ENCODE measurements at places on chromosomes 3 and 15.

DNA sequence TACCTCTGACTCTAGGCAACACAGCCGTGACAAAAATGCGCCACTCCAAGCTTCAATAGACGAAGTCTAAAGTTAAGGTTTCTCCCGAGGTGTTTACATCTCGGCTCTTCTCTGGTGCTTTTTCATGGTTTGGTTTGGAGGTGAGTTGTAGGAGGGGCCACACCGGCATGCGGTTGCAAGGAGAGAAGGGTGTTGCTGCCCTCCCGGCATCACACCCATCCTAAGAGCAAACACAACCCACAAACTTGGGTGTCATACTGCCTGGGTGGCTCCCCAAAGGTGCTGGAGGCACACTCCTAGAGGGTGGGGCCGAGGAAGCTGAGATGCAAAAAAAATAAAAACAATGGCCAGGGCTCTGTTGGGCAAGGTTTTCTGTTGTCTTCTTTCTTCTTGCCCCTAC, 225.2 kb upstream of the ICE2 start:
- DNase-seq = no peak

- DNase-seq = no peak
Measured at GRCh38 chr3:107680698-107681097, 157.9 kb downstream of the BBX start.

GRCh38 chr3:127698691-127699415, 26.1 kb downstream of the ABTB1 start:
- no peak for DNase-seq

GRCh38 chr15:58081456-58081855, 15.9 kb upstream of the ALDH1A2 start:
- DNase-seq = no peak

- DNase-seq = no peak
Measured at GRCh38 chr15:82602195-82602594, 45.0 kb downstream of the CPEB1 start.

DNA sequence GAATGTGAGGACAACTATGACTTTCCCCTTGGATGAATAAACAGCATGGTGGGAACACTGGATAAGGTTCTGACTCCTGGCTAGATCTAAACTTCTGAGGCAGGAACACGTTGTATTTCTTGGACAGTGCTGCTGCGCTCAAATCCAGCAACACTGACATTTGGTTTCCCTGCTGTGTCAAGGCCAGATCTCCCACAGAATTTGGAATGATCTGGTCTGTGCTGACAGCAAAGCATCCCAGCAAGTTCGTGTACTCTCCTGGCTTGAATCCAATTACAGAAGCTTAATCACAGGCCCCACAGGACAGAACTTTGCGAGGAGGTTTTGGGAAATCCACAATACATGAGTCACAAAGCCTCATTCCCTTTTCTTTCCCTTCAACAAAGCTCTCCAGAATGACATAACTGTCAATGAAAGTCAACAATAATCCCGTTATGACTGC, 92.5 kb downstream of the ADAMTS9 start:
- DNase-seq = no peak

- no peak for DNase-seq
Measured at GRCh38 chr3:87227835-87228144, 681 bp downstream of the CHMP2B start.

- no peak for DNase-seq
Measured at GRCh38 chr3:167300207-167300606, 79.9 kb downstream of the ZBBX start.

GRCh38 chr15:85007137-85007536, 25.5 kb downstream of the PDE8A start:
- no peak for DNase-seq

DNA sequence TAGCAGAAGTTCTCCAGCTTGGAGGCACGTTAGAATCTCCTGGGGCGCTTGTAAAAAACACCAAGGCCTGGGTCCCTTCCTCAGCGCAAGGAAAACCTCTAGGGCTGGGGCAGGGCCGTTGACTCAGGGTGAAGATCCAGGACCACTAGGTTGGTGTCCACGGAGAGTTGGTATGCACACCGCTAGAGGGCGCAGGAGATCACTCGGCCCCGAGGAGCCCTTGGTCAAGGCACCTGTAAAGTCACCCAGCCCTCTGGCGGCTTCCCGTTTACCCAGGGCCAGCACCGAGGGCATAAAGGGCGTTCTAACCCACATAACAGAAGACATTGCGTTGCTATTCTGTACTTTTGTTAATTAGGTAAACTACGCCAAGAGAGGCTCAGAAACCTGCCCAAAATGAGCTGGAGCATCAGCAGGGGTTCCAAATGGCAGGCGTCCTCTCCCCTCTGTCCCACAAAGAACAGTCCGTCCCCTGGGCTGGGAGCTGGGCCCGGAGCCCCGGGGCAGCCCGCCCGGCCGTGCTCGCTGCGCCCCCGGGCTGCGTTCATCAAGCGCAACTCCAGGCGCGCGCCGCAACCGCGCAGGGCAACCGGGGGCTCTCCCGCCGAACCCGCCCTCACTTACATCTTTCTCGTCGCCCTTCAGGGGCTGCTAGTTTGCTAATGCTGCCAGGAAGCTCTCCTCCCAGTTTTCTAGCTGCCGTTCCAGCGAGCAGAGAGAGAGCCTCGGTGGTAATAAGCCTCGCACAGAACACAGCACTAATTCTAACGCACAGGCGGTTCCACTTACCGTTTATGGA, 332.1 kb downstream of the ARRDC4 start:
- DNase-seq = no peak

DNA sequence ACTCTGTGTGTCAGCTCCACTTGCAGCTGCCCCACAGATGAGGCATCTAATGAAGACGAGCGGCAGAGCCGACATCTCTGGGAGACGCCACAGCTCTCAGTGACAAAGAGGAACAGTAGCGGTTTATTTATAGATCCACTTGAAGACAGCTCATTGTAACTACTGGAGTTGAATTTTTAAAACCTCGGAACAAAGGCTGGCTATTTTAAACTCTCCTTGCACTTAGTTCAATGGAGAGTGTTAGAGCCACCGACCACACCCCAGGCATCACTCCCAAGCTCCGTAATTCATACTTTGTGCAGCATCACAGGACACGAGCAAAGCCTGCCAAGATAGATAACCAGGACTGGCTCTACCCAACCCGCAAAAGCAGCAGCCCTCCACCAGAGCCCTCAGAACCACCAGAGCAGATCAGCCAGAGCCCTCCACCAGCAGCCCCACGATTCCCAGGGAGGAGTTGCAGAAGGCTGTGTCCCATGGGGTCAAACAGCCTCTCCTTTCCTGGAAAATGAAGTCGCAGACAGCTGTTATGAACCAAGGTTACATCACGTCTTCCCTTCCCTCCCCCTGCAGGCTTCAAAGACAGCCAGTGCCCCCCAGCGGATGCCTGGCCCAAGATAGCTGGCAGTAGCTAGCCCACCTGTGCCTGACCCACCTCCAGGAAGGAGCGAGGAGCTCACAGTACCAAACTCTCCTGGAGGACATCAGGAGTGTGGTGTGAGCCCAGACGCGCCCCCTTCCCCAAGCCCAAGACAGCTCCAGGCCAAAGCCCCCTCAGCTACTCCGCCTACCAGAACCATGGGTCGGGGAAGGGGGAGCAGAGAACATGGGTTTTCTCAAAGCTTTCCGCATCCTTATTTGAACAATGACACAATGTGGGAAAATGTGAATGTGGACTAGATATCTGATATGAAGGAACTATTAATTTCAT, 45.7 kb downstream of the POC1A start:
- no peak for DNase-seq

DNA sequence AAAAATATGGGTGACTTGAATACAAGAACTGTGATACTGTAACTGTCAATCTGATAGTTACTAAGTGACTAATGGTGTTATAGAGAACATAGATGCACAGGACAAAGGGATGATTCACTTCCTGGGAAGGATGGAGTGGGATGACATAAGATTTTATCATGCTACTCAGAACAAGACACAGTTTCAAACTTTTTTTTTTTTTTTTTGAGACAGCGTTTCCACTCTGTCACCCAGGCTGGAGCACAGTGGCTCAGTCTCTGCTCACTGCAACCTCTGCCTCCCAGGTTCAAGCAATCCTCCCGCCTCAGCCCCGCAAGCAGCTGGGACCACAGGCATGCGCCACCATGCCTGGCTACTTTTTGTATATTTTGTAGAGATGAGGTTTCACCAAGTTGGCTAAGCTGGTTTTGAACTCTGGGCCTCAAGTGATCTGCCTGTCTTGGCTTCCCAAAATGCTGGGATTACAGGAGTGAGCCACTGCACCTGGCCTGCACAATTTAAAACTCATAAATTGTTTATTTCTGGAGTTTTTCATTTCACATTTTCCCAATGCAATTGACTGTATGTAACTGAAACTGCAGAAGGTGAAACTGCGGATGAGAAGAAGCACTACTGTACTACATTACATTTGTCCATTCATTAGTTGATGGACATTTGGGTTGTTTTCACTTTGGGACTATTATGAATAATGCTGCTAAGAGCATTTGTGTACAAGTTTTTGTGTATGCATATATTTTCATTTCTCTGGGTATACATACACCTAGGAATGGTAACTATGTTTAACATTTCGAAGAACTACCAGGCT, 40.6 kb downstream of the ADIPOQ start:
- DNase-seq = no peak

- DNase-seq = no peak
Measured at GRCh38 chr3:196763179-196763578, 23.5 kb downstream of the PAK2 start.

DNA sequence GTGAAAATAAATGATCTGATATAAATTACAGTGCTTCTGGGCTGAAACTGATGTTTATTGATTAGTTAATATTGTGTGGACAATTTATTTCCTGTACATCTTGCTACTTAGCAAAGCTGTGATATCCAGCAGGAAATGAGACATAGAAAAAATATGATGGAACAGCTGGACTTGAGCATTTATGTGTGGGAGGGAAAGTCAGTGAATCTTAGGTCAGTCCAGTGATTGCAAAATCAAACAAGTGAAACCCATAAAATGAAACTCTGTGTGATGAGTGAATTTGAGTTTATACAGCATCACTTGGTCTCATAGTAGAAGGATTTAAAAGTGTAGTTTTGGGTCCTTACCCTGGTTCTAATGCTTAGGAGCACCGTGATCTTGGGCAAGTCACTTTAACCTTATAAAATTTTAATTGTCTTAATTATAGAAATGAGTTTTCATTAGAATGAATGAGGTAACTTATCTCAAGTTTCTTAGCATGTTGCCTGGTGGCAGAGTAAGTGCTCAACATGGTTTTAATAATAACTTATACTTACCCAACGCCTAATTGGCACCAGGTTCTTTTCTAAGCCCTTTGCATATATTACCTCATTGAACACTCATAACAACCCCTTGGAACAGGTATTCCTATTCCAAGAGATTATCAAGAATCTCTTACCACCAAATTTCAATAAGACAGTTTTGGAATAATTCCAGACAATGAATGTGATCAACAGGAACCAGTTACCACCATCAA, 194.6 kb downstream of the ADAMTSL3 start:
- peak; percentile 71 for DNase-seq

DNA sequence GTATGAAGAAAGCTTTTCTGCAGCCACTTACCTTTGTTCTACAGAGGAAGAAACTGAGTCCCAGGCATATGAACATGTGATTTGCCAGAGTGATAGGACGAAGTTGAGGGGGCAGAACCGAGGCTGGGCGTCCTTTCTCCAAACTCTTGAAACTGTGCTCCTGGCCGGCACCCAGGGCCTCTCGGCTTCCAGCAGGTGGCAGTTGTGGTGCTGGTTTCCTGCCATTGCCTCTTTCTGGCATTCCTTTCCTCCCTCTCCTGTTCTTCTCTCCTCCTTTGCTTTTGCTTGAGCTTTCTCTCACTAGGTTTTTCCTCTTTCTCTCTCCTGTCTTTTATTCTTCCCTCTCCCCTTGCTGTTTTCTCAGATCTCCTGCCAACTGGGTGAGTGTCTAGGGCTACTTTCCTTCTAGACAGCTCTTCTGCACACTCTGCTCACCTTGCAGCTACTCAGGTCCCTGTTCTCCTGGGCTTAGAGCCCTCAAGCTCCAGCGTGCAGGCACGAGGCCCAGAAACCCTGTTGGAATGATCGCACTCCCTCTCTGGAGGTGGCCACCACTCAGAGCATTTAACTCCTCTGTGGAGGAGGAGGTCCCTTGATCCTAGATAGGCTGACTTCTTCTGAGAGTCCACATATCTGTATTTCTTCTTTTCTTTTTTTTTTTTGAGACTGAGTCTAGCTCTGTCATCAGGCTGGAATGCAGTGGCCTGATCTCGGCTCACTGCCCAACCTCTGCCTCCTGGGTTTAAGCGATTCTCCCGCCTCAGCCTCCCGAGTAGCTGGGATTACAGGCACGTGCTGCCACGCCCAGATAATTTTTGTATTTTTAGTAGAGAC, 26.2 kb downstream of the TRAK1 start:
- no peak for DNase-seq

- DNase-seq = no peak
Measured at GRCh38 chr3:157573780-157574378, 70.7 kb upstream of the VEPH1 start.

DNA sequence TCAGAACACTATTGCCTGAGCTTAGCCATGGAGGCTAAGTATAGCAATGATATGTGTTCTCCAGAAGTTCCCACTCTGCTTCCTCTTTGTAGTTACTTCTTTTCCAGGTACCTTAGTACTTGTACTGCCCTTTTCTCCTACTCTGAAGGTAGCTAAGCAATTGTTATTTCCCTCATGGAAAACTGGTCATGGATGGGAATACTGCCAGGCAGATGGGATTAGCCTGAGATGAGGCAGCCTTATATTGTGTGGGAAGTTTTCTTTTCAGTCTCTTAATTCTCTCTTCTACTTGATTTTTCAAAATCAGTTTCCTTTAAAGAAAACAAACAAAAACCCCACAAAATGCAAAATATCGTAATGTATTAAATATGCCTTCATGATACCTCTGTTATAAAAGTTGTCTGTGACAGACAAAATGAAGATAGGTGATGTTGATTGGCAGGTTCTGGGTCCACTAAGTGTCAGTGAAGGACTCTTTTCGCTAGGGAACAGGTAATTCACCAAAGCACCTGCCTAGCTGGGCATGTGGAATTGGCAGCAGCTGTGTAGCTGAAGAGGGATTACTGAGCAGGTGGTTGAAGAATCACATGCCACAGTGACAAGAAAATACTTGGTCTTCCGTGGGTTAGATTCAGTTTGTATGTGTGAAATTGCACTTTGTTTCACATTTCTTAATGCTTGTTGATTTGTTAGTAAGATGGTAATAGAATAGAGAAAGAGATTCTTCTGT, 4.1 kb downstream of the ZNF609 start:
- no peak for DNase-seq

All from AG09319 (cell line).